NCI-H1105 (cell line): ENCODE measurements at places on chromosomes 7 and 10.

- no peak for DNase-seq
These were observed 26.2 kb upstream of the FRMD4A start for GRCh38 chr10:14356921-14357320.

DNA sequence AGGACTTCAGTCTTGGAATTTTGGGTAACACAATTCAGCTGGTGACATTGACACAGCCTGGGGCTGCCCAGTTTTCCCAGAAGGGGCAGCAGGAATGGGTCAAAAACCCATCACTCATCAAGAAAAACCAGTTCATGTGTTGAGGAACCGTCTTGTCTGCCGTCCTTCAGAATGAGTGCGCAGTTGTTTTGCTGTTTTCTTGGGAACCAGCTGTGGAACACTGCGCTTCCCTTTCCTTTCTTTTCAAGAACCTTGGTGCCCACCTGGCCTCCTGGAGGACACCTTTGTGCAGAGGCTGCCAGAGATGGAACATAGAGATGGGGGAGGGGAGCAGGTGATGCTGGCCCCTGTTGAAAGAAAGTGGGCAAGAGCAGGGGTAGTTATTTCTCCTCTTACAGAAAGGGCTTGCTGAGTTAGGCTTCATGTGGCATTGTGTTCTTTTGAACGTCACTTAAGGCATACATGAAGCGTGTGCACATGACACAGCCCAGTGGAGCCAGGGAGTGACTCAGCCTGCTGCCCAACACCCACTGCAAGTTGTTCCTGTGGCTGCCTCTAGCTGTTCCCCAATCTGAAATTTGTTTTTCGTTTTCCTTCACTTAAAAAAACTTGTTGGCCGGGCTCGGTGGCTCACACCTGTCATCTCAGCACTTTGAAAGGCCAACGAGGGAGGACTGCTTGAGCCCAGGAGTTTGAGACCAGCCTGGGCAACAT is 87.4 kb upstream of the TNS3 start:
- DNase-seq, result no peak

GRCh38 chr7:30168835-30169573 is 34.2 kb downstream of the MTURN start:
- DNase-seq, result no peak

DNA sequence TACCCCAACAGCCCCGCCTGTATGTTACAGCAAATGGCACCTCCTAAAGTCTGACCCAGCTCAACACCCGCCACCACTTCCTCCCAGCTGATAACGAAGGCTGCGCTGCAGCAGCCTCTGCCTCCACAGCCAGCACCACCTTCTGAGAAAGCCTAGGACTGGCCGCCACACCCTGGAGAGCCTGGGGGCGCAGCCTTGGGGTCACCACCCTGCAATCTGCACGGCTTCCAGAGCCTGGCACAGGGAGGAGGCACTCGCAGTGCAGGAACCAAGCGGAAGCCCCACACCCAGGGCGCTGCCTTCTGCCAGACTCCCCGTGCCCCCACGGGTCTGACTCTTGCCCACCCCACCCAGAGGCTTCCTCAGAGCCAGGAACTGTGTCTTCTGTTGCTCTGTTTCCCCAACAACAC is 112.5 kb downstream of the MAD1L1 start:
- DNase-seq, result no peak

GRCh38 chr10:68526634-68527307 is 552 bp downstream of the SLC25A16 start:
- DNase-seq, result no peak

- DNase-seq, result no peak
These were observed 261.1 kb upstream of the ZMIZ1 start for GRCh38 chr10:78807504-78808203.

DNA sequence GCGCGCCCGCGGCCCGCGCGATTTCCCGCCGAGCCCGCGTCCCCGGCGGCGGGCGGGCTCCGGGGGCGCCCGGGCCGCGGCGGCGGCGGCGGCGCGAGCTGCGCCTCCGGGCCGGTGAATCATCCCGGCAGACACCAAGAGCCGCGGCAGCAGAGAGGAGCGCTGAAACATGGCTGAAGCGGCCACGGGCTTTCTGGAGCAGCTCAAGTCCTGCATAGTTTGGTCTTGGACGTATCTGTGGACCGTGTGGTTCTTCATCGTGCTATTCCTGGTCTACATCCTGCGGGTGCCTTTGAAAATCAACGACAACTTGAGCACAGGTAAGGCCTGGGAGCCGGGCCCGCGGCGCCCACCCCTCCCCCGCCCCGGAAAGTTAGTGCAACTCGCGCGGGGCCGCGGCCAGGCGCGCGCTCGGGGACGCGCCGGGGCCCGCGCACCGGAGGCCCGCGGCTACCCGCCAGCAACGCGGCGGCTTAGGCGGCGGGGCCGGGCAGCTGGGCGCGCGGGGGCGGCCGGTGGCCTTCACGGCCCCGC is at the start of gene ST7:
Gene ST7, plus strand, starts transcription at position 130 of the 534 bp plus-strand sequence. Its CDS starts 40 bp downstream, at position 170.
- DNase-seq, result peak; percentile 52
